Activated CD4-positive, alpha-beta T cell treated with anti-CD3 and anti-CD28 coated beads, Interleukin-2, amount 50 U/mL, for 1 hour (primary cell): ENCODE measurements at places on chromosomes 4 and X.

- no peak for DNase-seq
Observed at GRCh38 chr4:160091631-160092030, 988.8 kb downstream of the RAPGEF2 start.

DNA sequence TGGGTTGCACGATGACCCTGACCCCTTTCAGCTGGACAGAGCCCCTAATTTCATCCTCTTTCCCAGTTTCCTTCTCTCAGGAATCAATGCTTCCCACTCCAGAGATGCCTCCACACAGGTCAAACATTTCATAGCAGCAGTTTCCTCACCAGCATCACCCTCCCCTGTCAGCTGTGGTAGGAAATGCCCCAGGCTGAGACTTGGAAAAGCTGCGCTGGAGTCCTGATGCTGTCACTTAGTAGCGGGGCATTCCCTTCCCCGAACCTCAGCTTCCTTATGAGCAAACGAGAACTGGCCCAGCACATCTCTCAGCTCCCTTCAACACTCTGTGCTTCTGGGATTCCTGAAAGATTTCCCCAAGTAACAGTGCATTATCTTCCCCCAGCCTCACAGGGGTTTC is 2.7 kb downstream of the GJB1 start:
- DNase-seq: no peak

DNA sequence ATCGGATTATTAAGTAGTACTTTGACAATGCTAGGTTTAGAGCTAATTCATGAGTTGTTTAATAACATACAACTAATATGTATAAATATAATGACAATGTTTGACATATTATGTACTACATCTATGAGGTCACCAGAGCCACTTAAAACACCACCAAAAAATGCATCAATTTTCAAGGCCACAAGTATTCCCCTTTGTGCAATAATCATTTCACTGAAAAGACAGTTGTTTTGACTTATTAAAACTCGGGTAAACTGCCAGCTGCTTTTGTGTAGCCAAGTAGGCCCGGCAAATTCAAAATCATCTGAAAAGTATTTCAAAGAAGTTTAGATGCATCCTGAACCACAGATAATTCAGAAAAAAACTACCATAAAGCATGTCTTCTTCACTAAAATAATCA is 48.7 kb downstream of the CLOCK start:
- DNase-seq: no peak

DNA sequence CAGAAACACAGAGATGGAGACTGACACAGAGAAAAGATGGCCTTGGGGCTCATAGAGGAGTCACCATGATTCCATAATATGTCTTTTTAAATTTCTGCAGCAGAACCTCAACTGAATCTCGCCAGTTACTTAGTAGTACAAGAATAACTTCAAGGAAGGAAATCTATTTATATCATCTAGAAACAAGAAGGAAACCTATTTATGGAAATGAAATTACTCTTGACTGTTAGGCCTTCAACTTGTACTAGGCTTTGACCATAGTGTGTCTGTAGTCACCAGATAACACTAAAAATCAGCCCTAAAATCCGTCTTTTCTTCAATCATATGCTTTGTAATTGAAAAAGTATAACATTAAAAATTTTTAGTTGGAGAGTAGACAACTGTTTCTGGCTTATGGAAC is 740.4 kb downstream of the TRIML1 start:
- DNase-seq: no peak
